ENCODE measurements at places on chromosomes 16 and 17.

GRCh38 chr16:1065469-1066128, 6.9 kb upstream of the SSTR5 start:
- no peak for DNase-seq

DNA sequence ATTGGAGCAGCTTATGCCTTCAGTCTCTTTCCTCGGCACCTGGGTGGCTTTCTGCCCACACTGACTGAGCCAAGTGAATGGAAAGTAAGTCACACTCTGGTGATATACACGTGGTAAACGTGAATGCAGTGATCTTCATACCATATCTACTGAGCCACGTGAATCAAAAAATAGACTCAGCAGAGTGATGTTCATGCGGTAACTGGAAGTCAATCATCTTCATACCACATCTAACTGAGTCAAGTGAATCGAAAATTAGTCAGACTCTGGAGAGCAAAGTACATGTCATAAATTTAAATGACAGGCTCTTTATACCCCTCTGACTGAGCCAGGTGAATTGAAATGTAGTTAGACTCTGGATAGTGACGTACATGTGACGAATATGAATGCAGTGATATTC, 47.1 kb upstream of the ARL4D start:
- DNase-seq: peak; percentile 39

GRCh38 chr17:65470783-65471182, 90.7 kb downstream of the AXIN2 start:
- no peak for DNase-seq

DNA sequence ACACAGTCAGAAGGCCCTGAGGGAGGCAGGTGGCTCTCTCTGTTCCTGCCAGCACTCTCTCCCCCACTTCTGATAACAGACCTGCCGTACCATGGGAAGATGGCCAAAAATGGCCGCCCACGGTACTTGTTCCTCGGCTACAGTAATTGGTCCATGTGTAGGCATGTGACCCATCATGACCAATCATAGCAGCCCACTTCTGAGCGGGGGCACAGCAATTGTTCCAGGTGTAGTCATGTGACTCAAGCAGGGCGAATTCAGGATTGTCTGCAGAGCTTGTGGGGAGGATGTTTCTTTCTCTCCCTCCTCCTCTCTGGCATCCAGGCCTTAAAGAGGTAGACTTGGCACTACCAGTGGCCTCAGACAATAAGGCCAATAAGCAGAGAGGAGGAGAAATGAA, 250.4 kb downstream of the MRTFB start:
- peak; percentile 81 for DNase-seq

DNA sequence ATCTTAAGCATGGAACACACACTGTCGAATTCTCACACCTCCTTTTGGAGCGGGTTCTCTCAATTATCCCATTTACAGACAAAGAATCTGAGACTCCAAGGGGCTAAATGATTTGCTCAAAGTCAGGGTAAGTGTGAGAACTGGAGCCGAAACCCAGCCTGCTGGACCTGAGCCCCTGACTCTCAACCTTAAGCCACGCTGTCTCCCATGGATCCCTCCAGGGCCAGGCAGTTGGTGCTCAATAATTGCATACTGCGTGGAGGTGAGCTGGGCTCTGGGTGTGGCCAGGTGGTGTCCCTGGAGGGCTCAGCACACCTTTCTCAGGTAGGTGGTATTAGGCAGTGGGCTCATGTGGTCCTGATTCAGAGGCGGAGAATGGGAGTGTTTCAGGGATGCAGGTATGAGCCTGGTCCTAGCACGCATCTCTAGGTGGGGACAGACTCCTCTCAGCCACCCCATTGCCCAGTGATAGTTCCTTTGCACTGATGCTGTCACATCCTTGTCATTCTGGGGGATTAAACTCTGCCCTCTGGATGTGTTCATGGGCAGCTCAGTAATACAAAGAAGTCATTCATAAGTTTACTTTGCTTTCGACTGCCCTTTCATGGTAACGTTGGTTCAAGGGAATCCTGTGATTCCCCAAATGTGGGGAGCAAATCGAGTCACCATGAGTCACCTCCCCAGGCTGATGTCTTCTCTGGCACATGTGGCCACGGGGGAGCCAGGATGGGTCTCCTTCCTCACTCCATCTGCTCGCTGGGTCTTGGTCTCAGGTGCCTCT, 399.5 kb upstream of the TNRC6C start:
- no peak for DNase-seq

GRCh38 chr17:9181640-9182039, 160.3 kb downstream of the NTN1 start:
- DNase-seq: no peak

DNA sequence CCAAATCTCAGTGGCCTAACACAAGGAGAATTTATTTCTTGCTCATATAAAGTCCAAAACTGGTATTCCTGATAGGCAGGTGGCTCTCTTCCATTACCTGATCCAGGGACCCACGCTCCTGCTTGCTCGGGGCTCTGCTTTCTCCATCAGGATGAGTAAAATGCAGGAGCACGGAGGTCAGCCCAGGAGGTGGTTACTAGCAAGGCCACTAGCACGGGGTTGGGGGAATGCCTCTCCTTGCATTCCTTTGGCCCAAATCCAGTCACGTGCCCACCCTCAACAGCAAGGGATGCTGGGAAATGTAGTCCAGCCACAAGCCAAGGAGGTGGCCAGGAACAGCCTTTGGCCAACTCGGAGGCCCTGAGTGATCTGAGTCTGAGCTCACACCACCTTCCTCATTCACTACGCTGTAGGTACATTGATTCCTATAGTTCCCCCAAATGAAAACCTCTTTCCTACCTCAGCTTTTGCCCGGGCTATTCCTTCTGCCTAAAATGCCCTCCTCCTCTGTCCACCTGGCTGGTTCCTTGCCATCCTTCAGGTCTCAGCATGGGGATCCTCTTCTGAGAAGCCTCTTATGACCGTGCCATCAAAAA, 38.3 kb upstream of the HAPSTR1 start:
- no peak for DNase-seq

GRCh38 chr16:2532494-2533141, 1.4 kb upstream of the CEMP1 start:
- peak; percentile 72 for DNase-seq

- no peak for DNase-seq
These were observed at the start of gene SLFN14 for GRCh38 chr17:35560703-35561102. Gene SLFN14 (minus strand): TSS chr17:35560819. CDS start chr17:35558062, 2,757 bp downstream.

- DNase-seq: no peak
These were observed 16.5 kb upstream of the NAT9 start for GRCh38 chr17:74792586-74793105.

DNA sequence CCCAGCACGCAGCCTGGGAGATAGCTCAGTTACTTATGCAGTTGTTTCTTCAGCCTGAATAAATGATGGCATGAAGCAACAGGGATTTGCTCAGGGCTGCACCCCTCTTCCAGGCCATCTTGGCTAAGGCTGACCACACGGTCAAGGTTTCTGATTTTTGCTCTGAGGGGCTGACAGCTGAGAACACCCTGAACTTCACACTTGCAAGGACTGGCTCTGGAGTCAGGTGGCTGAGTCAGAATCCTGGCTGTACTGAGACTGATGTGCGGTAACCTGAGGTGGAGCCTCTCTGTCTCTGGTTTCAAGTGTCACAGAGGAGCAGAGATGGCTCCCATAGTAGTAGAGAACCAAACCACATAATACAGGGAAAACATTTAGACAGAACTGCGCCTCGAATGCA, 4.8 kb downstream of the MTHFSD start:
- no peak for DNase-seq

DNA sequence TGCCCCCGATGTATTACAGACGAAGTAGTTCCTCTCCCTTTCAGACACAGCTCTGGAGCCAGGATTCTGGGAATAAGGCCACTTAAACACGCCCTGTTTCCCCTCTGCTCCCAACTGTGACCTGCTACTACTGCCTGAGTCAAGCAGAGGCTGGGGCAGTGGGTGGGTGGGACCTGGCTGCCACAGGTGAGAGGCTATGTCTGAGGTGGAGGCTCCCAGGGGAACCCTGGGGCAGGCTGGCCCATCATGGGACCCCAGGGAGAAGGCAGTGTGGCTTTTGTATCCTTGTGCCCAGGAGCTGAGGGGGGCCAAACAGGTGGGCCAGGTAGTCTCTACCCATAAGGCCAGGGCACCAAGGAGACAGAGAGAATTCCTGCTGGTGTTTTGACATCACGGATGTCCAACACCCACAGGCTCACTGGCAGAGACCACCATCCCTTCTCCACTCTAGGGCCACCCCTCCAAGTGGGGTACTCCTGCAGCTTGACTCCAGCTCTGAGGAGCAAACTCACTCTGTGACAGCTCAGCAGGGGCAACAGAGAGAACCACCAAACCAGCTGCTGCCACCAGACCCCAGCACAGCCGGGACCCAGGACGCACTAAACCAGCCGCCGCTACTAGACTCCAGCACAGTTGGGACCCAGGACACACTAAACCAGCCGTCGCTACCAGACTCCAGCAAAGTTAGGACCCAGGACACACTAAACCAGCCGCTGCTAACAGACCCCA, 105.3 kb upstream of the SMURF2 start:
- no peak for DNase-seq

DNA sequence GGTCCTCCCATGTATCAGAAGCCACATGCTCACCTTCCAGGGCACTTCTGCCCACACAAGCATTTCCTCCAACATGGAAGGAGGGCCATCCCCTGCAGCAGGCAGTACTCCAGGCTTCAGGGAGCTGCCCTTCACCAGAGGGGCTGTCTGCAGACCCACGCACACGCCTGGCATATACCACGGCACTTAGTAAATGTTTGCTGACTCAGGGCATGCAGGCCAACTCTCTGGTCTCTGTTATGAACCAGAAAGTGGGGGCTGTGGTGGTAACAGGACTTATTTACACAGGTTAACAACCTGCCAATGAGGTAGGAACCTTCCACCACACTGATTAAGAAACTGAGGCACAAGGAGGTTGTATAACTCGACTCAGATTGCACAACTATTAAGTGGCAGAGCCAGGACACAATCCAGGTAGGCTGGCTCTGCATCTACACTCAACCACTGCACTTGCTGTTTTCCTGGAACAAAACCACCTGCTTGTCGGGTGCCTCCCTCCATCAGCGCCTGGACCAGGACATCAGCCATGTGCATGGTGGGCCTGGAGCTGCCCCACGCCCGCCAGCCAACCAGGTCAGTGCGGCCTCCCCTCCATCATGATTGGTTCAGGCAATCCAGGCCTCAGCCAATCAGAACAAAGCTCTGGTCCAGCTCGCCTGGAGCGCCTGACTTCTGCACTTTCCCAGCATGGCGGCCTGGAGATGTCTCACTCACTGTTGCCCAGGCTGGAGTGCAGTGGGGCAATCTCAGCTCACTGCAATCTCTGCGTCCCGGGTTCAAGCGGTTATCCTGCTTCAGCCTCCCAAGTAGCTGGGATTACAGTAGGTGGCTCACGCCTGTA, 19.2 kb downstream of the ACTG1 start:
- DNase-seq: no peak

- no peak for DNase-seq
These were observed 4.6 kb upstream of the TEDC2 start for GRCh38 chr16:2455081-2455845.

DNA sequence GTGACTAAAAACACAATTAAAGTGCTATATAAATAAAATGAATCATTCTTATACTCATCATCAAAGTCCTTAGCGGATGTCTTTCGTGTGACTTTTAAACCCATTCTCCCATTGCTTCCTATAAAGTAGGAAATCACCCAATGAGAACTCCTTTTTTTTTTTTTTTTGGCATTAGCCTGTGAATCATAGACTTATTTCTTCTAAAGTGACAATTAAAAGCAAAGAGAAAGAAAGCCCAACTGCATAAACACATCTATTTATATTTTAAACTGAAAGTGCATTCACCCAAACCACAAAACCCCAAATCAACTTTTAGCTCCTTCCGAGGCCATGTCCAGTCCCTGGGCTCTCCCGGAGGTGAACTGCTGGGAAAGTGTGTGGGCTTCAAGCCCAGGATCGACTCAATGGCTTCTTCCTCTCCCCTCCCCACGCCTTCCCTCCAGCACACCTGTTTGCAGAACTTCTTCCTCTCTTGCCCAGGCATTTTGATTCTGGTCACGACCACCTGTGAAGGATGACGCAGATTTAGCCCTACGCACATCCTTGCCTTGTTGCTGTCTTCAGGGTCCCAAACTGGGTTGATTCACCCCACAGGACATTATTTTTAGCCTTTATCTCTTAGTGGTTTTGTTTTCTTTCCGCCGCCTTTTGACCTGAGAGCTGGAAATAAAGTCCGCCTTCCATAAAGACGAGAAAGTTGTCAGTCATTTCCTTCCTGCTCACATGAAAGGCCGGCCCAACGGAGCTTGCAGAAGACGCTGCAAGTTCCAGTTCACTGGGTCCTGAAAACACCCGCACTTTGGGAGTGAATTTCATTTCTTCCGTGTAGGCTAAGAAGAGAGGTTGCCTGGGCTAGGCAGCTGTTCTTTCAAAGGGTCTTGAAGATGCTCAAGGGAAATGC, 166.8 kb downstream of the MAP2K6 start:
- DNase-seq: no peak

DNA sequence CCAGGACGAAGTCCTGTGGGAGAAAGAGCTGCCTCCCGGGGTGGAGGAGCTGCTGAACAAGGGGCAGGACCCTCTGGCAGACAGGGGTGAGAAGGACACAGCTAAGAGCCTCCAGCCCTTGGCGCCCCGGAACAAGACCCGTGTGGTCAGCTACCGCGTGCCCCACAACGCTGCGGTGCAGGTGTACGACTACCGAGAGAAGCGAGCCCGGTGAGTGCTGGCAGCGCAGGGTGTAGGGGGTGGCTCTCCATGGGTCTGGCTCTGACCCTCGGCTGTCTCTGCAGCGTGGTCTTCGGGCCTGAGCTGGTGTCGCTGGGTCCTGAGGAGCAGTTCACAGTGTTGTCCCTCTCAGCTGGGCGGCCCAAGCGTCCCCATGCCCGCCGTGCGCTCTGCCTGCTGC, 21.4 kb downstream of the MVP start:
- DNase-seq: no peak

GRCh38 chr17:67293251-67294203, 48.5 kb upstream of the HELZ start:
- DNase-seq: peak; percentile 18

DNA sequence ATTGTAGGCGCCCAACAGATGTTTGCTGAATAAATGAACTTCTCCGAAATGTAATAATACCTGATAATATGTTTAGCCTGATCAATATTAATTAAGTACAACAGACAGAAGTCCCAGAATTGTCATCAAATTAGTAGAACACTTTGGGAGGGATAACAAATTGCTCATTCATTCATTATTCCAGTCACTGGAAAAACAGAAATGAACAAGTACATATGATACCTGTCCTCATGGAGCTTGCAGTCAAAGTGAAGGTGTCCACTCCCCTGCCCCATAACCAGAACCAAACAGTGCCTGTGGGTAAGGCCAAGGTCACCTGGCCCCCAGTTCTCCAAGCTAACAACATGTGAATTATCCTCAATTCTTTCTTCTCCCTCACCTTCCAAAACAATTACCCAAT, 42.8 kb downstream of the MYO1D start:
- DNase-seq: no peak

GRCh38 chr16:88844419-88845036, 12.2 kb downstream of the GALNS start:
- DNase-seq: no peak

DNA sequence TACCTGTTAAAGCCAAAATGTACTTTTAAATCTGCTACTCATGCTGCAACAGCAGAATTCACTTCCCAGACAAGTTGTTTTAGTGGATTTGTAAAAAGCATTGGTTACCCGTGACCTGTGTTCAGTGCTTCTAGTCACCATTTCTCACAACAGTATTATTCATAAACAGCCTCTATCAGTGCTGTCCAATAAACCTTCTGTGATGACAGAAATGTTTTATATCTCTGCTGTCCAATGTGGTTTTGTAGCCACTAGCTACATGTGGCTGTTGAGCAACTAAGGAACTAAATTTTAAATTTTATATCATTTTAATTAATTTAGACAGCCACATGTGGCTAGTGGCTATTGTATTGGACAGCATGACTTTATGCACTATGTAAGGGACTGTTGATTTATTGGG, 12.6 kb downstream of the MAP3K3 start:
- no peak for DNase-seq

Data from putamen (tissue), 1 donor.